Activated naive CD4-positive, alpha-beta T cell treated with anti-CD3 and anti-CD28 coated beads, Interleukin-2, amount 50 U/mL, for 72 hours (primary cell): ENCODE measurements at places on chromosomes 7 and 10. TPM values are rescaled to one million over a fixed set of nuclear protein-coding genes. Genes with fewer than 3 reads are reported as not detected.

Gene VAX1
- not detected for total RNA-seq

Gene SYCE1
- 0.14 TPM for total RNA-seq

- DNase-seq, result no peak
Observed at GRCh38 chr10:488081-488932, 201.2 kb downstream of the DIP2C start.

DNA sequence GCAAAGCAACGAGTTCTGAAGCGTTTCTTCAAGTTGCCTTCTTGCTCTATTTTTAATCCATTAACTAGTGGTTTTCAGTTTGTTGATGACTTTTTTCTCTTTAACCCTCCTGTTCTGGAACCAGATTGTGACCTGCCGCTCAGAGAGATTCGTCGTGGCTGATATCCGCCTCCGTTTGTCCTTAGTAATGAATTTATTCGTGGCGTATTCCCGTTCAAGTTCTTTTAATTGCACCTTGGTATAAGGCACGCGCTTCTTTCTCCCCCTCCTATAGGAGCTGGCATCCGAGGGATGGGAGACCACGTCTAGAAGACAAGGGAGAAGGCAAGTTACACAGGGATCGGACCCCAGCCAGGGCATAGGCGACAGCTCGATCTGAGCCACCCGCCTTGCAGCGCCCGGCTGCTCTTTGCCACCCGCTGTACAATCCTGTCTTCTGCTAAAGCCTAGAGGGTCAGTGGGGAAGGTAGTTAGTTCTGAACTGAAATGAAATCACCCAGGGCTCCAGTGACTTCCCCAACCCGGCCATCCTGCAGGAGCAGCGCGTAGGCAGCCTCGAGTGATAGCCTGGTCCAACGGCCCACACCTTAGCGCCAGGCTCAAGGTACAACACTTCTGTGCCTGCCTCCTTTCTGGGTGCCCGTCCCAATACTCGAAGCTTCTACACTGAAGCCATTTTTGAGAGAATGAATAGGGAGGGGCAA is 1.6 kb downstream of the HOXA13 start:
- DNase-seq, result no peak

GRCh38 chr10:116210588-116211346 is 62.2 kb downstream of the GFRA1 start:
- DNase-seq, result no peak

DNA sequence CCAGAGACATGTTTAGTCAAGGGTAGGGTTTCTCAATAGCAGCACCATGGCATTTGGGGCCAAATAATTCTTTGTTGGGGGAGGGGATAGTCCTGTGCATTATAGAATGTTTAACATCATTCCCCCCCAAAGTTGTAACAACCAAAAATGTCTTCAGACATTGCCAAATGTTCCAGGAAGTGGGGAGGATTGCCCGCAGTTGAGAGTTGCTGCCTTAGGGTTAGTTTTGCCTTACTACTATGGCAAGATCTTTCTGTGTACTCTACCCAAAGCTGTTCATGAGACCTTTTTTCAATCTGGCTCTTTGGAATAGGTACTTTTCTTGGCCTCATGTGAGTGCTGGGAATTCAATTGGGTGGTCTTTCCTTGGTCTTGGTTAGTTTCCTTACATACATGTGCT is 34.1 kb downstream of the SAMD8 start:
- no peak for DNase-seq
